GDM1 (cell line): ENCODE measurements at places on chromosomes 5 and 9.
A peak's percentile ranks its signal among the peaks of the same experiment; 100 is the strongest.

- no peak for DNase-seq
Observed at GRCh38 chr5:166251786-166252185, 2039.7 kb upstream of the WWC1 start.

DNA sequence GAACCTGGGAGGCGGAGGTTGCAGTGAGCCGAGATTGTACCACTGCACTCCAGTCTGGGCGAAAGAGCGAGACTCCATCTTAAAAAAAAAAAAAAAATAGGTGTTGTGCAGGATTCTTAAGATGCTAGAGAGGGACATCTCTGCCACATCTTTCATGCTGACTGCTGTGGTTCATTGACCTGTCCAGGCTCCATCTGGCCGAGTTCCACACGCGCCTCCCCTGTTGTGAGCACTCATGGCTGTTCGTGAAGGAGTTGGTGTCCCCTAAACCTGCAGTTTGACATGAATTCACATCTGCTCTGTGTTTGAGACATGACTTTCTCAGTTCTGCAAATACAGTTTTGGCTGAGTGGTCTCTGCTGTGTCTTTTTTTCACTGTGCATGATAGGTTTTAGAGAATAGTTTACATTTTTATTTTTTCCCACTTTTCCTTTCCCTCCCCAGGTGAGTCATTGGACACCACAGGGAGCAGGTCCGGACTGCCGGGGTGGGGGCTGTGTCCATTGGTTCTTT lies 5.3 kb downstream of the NXNL2 start:
- no peak for DNase-seq

GRCh38 chr9:114616684-114617520 lies 5.8 kb downstream of the TMEM268 start:
- DNase-seq = peak; percentile 78

GRCh38 chr5:36897616-36898015 lies 21.0 kb downstream of the NIPBL start:
- DNase-seq = no peak

DNA sequence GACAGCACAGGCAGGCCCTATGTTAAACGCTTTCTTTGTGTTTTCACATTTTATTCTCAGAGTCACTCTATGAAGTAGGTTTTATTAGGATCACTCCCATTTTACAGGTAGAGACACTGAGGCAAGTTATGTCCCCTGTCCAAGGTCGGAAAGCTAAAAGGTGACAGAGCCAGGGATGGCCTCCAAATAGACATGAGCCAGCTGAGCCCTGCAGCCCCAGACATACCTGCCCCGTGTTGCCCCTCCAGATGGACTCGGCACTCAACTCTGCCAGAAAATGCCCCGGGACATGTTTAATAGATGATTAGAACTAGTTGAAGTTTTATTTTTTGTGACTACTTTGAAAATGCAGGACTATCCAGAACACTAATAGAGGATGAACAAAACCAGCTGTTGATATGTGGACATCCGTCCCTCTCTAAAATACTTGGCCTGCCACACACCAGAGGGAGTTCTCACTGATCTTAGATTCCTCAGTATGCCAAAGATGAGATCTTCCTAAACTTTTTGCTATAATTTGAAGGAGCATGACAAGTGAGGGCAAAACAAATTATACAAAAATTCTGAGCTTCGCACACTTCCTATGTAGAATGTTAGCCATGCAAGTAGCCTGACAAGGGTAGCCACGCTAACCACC lies 258.6 kb upstream of the ADAMTS16 start:
- DNase-seq = no peak

DNA sequence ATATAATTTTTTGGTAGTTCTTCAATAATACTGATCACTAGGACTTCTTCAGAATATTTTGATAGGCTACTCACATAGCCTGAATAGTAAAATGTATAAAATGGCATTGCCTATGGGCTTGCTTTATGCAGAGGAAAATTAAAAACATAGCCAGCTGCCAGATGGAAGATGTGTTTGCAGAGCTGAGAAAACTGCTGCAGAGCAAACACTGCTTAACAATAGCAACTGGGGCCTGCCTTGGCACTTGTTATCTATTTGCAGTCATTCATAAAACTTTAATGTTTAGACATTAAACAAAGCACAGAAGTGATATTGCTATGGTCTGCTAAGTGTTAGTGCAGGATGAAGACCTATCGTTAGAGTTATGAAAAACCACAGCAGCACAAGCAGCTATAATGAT lies 151.5 kb upstream of the SMC2 start:
- DNase-seq = no peak

GRCh38 chr5:24643880-24644279 lies 898 bp downstream of the CDH10 start:
- DNase-seq = no peak

DNA sequence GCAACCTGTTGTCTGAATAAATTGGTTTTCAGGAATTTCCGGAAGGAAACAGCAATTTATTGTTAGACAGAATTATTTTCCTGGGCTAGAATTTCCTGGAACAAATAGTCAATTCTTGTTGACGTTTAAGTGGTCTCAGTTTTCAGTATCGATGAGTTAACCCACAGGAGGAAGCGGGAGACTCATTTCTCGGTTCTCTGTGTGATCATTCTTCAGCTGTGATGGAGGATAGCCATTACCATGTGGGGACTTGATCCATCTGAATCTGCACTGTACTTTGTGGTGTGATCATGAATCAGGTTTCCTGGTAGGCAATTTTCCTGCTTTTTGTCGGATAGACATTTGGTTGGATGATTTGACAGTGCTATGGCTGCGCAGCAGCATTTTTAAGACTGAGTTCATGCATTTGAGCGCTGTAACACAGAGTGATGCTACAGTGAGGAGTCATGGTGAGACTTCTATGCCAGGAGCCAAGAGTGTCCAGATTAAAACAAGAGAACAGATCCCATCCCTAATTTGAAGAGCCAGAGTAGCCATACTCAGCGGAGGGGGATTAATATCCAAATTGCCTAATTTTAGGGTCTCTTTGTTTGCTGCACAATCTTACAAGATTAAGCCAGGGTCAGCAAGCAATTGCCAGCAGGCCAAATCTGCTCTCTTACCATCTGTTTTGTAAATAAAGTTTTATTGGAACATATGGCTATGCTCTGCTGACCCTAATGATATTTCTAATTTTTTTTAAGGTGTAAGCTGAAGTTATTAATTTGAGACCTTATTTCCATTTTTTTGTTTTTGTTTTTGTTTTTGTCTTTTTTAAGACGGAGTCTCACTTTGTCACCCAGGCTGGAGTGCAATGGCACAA lies 355.9 kb downstream of the RAB3C start:
- no peak for DNase-seq

GRCh38 chr5:86756839-86757238 lies 139.1 kb downstream of the COX7C start:
- DNase-seq = no peak

GRCh38 chr9:116274293-116274692 lies 120.7 kb downstream of the PAPPA start:
- no peak for DNase-seq

DNA sequence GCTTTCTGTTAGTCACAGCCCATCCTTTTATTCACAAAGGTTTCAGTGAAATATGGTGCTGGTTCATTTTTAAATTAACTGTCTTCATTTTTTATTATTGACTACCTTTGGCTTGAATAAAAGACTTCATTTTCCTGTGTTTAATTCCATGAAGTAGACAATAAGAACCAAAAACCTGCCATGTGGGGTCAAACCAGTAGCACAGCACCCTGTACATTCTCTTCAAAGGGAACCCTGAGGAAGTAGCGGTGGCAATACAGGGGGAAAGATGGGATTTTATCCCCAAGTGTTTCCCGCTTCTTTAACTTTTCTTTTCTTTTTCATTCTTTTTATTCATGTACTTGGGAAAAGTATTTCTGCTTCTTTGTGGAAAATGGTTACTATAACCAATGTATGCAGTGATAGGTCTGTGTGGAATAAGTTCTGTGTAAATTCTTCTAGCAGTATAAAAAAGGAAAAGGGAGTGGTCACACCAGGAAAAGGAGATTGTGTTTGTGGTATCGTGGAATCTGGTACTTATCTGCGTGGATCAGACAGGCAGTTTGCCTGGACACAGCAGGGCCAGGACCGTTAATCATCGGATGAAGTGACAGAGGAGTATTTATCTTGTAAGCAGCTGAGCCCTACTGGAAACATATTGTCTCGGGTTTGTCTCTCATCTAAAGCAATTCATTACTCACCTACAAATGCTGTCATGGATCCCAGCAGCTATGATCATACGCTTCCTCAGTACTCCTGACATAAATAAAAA lies 94.2 kb downstream of the PPIC start:
- no peak for DNase-seq

DNA sequence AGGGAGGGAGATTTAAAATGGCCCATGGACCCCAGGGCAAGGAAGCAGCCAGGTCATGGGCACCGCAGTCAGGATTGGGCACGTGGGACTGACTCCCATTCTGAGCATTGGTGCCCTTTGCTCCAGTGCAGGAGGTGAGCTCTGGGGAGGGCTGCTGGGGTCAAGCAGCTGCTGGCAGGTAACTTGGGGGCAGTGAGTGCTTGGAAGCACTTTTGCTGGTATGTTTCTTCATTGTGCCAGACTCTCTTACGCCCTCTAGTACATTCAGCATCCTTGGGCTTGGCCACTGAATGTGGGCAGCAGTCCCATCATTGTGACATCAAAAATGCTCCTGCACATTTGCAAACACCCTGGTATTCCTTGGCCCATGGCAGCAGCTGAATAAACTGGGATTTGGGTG lies 32.7 kb downstream of the PRRC2B start:
- DNase-seq = no peak

DNA sequence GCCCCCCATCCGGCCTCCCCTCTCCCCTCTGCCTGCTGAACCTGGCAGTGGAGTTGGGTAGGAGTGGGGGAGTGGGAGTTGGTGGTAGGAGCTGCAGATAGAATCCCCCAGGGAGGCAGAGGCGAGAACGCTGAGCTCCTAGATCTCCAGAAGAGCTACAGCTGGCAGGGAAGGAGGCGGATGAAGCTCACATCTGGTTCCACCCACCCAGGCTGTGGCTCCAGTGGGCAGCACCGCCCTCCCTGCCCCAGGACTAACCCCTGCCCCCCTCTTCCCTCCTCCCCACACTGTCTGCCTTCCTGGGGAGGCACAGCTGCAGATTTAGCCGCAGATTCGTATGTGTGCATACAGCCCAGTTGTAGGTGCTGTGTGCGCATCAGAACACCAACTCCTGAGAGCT lies 34.2 kb downstream of the C9orf50 start:
- DNase-seq = no peak

DNA sequence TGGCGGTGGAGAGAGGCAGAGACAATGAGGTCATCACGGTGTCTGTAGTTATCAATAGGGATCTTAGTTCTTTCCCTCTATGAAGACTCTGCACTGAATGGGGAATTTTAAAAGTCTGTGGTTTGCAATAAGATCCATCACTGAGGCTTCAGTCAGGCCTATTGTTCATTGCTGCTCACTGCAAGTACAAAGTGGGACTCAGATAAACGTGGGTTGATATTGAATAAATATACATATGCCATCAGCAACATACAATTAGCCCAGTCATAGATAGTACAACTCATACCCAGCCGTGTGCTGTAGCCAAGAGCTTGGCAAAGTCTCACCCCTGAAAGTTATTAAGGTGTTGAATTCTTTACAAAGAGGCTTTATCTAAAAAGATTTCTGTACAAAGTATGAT lies 88.4 kb downstream of the ENC1 start:
- no peak for DNase-seq

DNA sequence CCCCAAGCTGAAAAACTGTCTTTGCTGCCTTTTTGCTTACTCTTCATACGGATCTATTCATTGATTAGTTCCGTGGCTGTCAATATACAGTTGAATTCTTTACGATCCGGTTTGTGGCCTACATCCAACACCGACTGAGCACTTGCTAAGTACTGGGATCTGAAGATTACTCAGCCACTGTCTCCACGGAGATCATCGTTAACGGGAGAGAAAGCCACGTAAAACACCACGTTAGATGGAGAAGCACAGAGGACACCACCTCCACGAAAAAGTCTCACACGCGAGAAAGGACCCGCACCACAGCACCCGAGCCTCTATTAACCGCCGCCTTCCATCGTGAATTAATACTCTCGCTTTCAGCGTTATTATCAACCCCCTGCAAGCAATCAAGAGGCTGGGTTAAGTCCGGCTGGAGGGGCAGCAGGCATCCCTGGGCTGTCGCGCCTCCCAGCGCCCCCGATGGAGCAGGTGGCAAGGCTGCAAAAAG lies 650 bp downstream of the ELP1 start:
- no peak for DNase-seq

DNA sequence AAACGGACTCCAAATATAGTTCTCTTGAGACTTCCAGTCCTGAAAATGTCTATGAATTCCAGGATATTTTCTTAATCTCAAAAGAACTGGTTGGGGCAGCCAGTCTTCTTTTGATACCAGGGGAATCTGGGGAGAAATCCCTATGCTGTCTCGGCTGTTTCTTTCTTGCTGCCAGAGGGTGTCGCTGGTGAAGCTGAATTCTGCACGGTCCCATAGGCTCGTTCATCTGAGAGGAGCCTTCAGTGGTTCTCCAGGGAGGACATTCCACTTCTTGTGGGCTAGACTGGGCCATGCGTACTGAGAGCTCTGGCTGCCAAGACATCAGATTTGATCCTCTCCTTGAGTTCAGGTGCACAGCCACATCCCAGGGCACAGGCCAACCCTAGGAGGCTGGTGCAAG lies 155.0 kb upstream of the CLINT1 start:
- no peak for DNase-seq

GRCh38 chr9:113742878-113743277 lies 133.2 kb upstream of the ZNF618 start:
- DNase-seq = no peak

DNA sequence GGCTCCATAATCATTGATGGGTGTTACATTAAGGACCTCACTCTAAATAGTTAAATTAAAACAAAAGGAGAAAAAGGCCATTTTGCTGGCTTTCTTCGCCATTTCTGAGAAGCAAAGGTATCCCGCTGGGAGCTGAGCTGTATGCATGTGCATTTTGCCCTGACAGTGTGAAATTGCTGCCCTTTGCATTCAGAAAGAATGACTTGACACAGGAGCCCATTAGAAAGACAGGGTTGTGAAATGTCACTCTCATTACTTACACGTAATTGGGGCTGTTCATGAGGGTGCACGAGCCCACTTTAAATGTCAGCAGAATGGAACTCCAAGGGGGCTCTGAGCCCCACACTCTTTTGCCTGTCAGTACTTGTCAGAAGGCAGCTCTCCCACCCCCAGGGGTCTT lies 85.0 kb downstream of the SEMA4D start:
- no peak for DNase-seq

GRCh38 chr5:4544049-4544670 lies 596.0 kb upstream of the ADAMTS16 start:
- DNase-seq = no peak

DNA sequence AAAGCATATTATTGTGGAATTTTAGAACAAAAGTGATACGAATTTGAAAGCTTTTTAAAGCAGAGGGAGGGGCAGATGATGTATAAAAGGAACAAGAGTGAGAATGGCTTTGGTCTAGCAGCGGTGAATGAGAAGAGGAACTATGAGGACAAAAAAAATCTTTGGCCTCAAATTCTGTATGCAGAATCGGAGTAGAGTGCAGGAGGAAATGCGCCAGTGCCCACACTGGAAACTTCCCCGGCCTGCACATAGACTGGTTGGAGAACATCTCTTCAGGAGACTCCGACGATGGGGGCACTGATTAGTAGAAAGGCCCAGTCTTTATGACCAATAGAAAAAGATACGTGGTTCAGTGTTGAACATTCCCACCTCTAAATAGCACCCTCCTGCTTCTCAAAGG lies 51.3 kb downstream of the SLC46A2 start:
- peak; percentile 32 for DNase-seq
